ENCODE measurements at places on chromosomes 7 and 10.

GRCh38 chr7:30764030-30764975 lies 6.9 kb upstream of the MINDY4 start:
- no peak for DNase-seq

DNA sequence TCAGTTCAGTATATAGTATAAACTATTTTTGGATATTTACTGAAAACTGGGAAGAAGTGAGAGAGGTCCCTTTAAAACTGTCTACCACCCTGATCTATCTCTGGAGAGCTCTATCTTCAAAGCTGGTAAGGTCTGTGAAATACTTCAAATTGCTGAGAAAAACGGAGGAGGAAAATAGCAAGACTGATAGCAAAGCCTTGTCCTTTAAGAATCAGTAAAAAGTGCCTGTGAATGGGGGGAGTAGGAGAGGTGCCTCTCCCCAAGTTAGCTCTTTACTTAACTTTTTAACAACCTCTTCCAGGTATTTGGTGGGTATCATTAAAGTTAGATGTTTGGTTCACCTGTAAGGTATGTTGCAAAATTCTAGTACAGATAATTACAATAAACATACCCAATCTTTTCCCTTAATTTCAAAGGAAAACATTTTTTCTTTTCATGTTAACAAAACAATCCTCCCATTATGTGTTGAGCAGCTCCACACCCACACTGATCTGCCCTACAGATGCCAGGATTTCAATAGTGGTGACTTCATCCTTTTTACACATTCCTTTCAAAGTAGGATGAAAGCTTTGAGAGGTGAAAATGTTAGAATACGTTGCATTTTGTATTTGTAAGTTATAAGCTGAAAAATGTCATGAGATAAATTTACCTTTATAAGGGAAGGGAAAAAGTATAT lies 149.2 kb downstream of the CRPPA start:
- no peak for DNase-seq

GRCh38 chr10:76456197-76456596 lies 1024.8 kb downstream of the LRMDA start:
- DNase-seq, result no peak

GRCh38 chr7:81944058-81944457 lies 174.2 kb upstream of the HGF start:
- DNase-seq, result no peak

GRCh38 chr10:77513781-77514331 lies 123.8 kb downstream of the KCNMA1 start:
- no peak for DNase-seq

- no peak for DNase-seq
These were observed 140.1 kb upstream of the UNC5B start for GRCh38 chr10:71072131-71072822.

DNA sequence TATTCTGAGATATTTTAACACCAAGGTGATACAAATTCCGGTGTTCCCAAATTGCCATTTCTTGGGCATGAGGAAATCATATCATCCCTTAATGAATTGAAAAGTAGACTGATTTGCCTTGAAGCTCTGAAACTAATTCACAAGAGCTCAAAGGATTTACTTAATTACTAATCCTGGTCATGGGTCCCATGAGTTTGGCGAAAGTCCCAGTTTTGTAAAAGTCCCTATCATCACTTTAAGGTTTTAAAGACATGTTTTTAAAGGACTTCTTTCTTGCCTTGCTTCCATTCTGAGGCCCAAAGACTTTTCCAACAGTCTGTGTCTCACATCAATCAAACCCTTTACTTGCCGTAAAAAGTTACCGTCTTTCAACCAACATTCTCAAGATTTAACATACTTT lies 377.9 kb downstream of the DNAJB9 start:
- no peak for DNase-seq

DNA sequence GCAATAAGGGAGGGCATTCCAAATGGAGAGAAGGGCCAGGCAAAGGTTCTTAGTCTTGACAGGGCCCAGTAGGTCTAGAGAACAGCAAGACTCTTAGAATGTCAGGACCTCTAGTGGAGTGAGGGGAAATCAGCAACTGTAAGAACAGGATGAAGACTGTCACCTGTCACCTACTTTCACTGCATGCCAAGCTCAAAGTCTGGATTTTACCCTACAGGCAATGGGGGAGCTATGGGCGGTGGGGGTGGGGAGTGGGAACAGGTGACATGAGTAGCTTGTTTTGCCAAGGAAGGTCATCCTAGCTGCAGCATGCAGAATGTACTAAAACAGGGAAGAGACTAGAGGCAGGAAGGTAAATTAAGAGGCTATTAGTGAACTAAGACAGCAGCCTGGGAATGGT lies 18.3 kb downstream of the GOT1 start:
- DNase-seq, result no peak

DNA sequence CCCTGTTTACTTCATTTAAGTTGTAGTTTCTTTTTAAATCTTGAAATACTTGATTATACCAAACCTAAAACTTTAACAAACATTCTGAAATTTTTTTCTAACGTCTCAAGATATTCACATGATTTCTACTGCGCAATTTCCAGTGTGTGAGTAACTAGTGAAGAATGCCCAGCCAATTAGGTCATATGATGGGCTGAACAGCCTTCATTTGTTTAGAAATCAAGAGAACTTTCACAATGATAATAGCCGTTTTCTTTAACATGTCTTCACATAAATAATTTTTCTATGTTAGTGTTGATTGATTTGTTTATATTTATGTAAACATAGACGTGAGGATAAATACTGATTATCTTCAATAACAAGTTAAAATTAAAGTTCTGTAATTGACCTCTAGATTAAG lies 21.8 kb downstream of the STAM start:
- no peak for DNase-seq

- DNase-seq, result no peak
These were observed 349.9 kb downstream of the RPS24 start for GRCh38 chr10:78383378-78384048.

DNA sequence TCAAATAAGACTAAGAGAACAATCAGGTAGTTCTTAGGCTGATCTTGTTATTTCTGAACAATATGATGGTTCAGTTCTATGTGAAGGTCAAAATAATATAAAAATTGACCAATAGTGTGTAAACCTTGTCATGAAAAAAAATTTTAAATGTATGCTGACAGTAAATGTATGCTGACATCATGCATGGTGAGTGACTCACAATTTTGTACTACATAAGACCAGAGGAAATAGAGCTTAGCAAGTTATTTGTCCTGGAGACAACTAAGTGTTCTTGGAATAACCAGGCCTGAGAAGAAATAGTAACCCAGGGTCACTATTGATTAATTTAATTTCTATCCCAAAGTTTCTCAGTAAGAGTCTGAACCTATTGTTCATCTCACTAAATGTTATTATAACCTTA lies 182.2 kb upstream of the PCDH15 start:
- DNase-seq, result no peak

- DNase-seq, result no peak
These were observed 42.6 kb downstream of the GPR37 start for GRCh38 chr7:124723012-124723411.

- DNase-seq, result no peak
These were observed 159.1 kb downstream of the UBE2H start for GRCh38 chr7:129793506-129794310.

- no peak for DNase-seq
These were observed 76.8 kb downstream of the ALOX5 start for GRCh38 chr10:45450866-45451265.

DNA sequence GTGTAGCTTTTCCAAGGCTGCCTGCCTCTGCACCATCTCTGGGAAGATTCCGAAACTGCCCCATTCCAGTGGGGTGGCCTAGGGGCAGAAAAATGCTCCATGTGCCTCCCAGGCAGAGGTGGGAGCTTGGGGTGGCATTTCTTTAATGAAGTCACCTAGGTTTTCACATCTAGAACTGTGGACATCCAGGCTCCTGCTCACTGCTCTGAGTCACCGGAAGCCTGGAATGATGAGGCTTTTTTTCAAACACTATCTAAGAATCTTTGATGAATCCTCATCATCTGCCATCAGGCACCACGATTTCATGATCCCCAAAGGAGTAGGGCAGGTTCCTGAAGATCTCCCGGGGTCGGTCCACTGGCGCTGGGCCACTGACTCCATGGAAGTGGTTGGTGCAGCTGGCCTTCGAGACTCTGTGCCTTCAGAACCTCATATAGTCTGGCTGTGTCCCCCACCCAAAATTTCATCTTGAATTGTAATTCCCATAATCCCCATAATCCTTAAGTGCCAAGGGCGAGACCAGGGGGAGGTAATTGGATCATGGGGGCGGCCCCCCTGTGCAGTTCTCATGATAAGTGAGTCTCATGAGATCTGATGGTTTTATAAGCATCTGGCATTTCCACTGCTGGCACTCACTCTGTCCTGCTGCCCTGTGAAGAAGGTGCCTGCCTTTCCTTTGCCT lies 37.1 kb downstream of the MTURN start:
- no peak for DNase-seq

DNA sequence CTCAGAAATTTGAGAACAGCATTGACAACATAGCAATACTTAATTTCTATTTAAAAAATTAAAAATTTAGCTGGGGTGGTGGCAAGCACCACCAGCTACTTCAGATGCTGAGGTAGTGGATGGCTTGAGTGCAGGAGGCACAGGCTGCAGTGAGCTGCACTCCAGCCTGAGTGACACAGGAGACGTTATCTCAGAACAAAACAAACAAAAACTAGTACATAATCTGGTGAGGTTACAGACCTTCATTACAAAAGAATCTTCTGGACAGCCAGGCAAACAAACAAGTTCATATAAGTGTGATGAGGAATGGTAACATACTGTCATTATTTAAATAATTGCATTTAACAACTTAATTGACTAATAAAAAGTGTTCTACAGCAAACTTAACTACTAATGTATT lies 77.0 kb upstream of the OIT3 start:
- DNase-seq, result no peak

DNA sequence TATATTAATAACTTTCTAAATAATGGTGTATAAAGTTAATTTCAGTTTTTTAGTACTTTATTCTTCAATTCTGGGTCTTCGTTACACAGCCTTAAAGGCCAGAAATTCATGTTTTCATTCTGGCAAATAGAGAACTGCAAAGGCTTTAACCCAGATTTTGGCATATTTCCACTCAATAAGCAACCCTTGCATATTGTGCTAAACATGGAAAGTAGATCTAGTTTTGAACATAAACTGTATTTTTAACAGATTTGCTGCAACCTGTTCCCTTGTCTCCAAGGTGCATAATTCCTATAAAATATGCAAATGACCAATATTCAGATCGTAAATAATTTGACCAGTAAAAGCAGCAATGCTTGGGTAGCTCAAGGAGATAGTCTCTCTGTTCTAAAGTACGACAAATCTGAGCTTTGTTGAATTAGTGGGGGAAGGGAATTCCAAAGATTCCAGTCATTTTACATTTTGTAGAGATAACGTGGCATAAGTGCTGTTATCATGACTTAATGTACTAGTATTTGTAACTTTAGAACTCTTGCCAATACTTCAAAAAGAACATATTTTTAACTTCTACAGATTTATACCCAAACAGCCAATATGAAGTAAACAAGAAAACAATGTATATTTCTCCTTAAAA lies 46.4 kb upstream of the RSBN1L start:
- no peak for DNase-seq

GRCh38 chr10:131238669-131239280 lies 72.7 kb downstream of the TCERG1L start:
- DNase-seq, result no peak

GRCh38 chr7:75638594-75639070 lies 100.1 kb downstream of the HIP1 start:
- no peak for DNase-seq

- no peak for DNase-seq
These were observed 6.1 kb upstream of the MYOZ1 start for GRCh38 chr10:73647211-73647874.

- DNase-seq, result no peak
These were observed 113.7 kb upstream of the LRRN3 start for GRCh38 chr7:110977127-110977737.

DNA sequence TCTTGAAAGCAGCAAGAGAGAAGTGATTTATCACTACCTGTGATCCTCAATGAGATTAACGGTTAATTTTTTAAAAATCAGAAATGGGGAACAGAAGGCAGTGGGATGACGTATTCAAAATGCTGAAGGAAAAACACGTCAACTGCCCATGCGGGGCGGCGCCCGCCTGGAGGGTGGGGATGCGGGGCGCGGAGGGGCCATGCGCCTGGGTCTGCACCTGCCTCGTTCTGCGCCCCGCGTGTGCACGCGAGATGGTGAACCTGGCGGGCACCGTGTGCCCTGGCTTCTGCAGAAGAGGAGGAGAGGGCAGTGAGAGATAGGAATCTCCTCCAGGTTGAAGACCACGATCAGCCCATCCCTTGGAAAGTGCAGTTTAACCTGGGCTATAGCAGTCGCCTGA lies 79.3 kb upstream of the ZNF32 start:
- no peak for DNase-seq

DNA sequence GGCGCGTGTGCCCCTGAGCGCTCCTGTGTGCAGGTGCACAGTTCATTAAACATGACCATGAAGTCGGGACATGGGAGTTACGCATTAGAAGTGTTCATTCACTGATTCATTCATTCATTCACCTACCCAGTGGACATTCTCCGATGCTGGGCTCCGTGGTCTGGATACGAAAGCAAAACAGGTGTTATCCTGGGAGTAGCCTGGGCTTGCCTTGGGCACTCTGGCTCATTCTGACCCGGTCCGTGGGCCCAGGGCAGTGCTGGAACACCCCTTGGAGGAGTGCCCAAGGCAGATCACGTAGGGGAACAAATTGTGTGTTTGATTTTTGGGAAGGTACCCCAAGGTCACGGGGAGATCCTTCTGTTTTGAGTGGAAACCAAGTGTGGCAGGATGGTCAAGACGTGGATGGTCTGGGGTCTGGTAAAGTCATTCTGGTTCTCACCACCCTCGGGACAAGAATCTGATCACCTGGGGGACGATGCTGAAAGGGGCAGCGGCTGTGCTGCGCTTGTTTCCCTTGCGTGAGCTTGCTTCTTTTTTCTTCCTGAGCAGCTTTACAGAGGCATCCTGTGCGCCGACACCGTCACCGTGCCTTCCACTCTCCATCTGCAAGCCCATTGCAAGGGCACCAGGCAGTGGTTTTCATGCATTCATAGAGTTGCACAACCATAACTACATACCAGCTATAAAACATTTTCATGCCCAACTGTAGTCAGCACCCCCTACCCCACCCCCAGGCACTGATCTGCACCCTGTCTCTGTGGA lies 10.1 kb downstream of the ELFN1 start:
- DNase-seq, result peak; percentile 4

GRCh38 chr7:131109011-131109758 lies 218.5 kb upstream of the MKLN1 start:
- no peak for DNase-seq
